Kidney epithelial cell (primary cell): ENCODE measurements at places on chromosomes 12 and 14. TPM values are rescaled to one million over a fixed set of nuclear protein-coding genes. Genes with fewer than 3 reads are reported as not detected.

Gene C1S
- total RNA-seq, result 2.8 and 4.0 TPM in 2 replicates

Gene USP44
- 0.89 and 1.3 TPM in 2 replicates for total RNA-seq

DNA sequence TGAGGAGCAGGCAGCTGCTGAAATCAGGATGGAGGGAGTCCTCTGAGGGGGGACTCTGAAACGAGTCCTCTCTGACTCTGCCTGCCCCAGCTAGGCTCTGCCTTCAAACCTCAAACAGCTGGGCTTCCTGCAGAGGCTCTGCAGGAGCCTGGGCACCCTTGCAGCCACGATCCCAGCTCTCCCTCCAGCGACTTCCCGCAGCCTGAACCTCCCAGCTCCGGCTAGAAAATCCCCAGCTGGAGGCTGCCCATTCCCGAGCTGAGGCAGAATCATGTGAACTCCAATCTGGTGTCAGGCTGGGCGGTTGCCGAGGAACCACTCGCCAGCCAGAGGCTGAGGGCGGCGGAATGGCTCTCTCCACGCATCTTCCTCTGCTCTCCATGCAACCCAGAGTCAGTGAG lies at the start of gene GPR68:
TSS of gene GPR68 (minus strand) at position 204 of the 401 bp plus-strand sequence. CDS start 9,654 bp downstream, outside the sequence.
- no peak for DNase-seq

GRCh38 chr12:1328391-1328790 lies 266.0 kb downstream of the FBXL14 start:
- DNase-seq, result no peak

DNA sequence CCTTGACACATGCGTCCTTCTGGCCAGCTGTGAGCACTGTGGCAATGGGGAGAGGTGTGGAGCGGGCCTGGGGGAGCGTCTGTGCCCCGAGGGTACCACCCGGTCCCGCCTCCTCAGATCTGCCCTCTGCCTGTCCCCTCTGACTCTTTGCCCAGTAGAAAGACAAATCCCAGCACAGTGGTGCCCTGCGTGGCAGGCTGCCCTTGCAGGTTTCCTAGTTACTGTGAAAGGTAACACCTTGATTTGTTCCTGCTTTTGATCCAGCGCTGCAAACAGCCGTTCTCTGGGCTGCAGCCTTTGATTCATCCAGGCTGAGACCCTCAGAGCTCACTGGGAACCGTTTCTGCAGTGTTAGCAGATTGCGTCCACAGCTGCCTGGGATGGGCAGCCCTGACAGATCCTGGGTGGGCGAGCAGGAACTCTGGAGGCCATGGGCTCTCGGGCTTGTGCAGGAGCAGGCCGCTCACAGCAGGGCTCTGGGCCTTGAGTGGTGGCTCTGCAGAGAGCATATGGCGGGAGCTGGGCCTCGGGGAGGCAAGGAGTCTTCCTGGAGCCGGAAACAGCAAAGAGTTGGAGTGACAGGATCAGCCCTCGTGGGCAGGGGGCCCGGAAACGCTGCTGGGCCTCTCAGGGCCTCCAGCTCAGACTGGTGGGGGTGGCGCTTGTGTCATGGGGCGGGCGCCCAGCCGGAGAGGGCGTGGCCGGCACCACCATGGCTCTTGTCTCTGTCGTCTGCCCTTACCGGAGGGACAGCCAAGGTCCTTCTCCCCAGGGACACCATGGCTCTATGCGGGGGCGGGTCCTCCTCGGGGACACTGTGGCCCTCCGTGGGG lies 16.6 kb downstream of the FBRSL1 start:
- no peak for DNase-seq
